PC-9 (cell line): ENCODE measurements at places on chromosomes 2 and 18. TPM values are rescaled to one million over a fixed set of nuclear protein-coding genes. Genes with fewer than 3 reads are reported as not detected.

The NEB gene
- total RNA-seq = 0.15 TPM in 1 of 2 replicates, not detected in the other

The CTAGE1 gene
- total RNA-seq = not detected in 2 replicates

The PSMA8 gene
- not detected in 2 replicates for total RNA-seq

The VAPA gene
- total RNA-seq = 340 and 359 TPM in 2 replicates

The TMSB10 gene
- 1,668 and 1,769 TPM in 2 replicates for total RNA-seq

The TXNDC2 gene
- 0.11 TPM in 1 of 2 replicates, not detected in the other for total RNA-seq

The MOB4 gene
- 19.9 and 20.1 TPM in 2 replicates for total RNA-seq

The GPR45 gene
- total RNA-seq = not detected in 2 replicates

The UPP2 gene
- not detected in 2 replicates for total RNA-seq

The PUM2 gene
- total RNA-seq = 93.3 and 99.3 TPM in 2 replicates

The RAX gene
- total RNA-seq = not detected in 2 replicates

The GIGYF2 gene
- 86.4 and 101 TPM in 2 replicates for total RNA-seq

The RASGRP3 gene
- 0.10 and 0.72 TPM in 2 replicates for total RNA-seq

The SNX17 gene
- total RNA-seq = 60.6 and 73.7 TPM in 2 replicates

The COX5B gene
- 310 and 345 TPM in 2 replicates for total RNA-seq

The FAM237A gene
- total RNA-seq = not detected in 2 replicates

The CDK15 gene
- total RNA-seq = not detected in 2 replicates

The SIX3 gene
- 1.4 TPM in 2 replicates for total RNA-seq

The LDLRAD4 gene
- total RNA-seq = 1.2 and 1.7 TPM in 2 replicates

The HOXD13 gene
- total RNA-seq = not detected in 2 replicates

The RFX8 gene
- not detected in 2 replicates for total RNA-seq

The KIF1A gene
- total RNA-seq = not detected in 2 replicates

The FAM110C gene
- total RNA-seq = 20.8 and 21.1 TPM in 2 replicates

The MC5R gene
- not detected in 2 replicates for total RNA-seq

The CCDC68 gene
- total RNA-seq = 2.7 and 2.9 TPM in 2 replicates

The DCDC2C gene
- not detected in 2 replicates for total RNA-seq

The OTOS gene
- not detected in 2 replicates for total RNA-seq

The CCDC74B gene
- 1.9 and 2.4 TPM in 2 replicates for total RNA-seq

The COMMD1 gene
- 16.3 and 20.9 TPM in 2 replicates for total RNA-seq

The OBSL1 gene
- 110 and 161 TPM in 2 replicates for total RNA-seq

The GEN1 gene
- 14.4 and 28.3 TPM in 2 replicates for total RNA-seq

The SERPINB10 gene
- not detected in 2 replicates for total RNA-seq

The MAP3K2 gene
- 75.9 and 81.2 TPM in 2 replicates for total RNA-seq

The TMEM150A gene
- 5.3 and 5.9 TPM in 2 replicates for total RNA-seq

The LYPD6B gene
- 10.0 and 12.7 TPM in 2 replicates for total RNA-seq

The METAP1D gene
- 21.5 and 32.4 TPM in 2 replicates for total RNA-seq

The MYCN gene
- total RNA-seq = not detected in 2 replicates

The GALR1 gene
- total RNA-seq = not detected in 2 replicates

The CD302 gene
- total RNA-seq = 1.5 and 2.6 TPM in 2 replicates

The SERPINB2 gene
- 0.73 TPM in 1 of 2 replicates, not detected in the other for total RNA-seq

The FBXO41 gene
- total RNA-seq = 16.4 and 25.8 TPM in 2 replicates

The VWA3B gene
- not detected in 2 replicates for total RNA-seq

The TSPYL6 gene
- not detected in 2 replicates for total RNA-seq

The BCL2 gene
- 2.0 TPM in 2 replicates for total RNA-seq

The TTC39C gene
- total RNA-seq = 13.0 and 15.3 TPM in 2 replicates

The SERPINB12 gene
- not detected in 2 replicates for total RNA-seq
